ENCODE measurements at places on chromosomes 1 and 21.

- no peak for DNase-seq
Observed at GRCh38 chr1:54788459-54788858, 12.7 kb downstream of the TTC22 start.

DNA sequence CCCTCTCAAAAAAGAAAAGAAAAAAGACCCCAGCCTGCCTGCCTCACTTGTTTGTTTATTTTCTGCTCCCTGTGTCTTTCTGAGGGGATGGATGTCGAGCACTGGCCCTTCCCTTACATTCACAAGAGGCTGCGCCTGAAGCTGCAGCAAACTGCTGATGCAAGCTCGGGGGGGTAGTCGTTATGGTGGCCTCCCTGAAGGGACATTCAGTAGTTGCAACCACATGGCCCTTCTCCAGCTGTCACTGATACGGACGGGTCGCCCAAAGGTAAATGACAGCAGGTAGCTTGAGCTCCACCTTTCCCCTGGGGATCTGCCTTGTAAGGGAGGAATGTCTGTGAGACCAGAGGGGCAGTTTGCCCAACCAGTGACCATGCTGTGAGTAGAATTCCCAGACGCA, 17.7 kb downstream of the PLEKHM2 start:
- DNase-seq: no peak

GRCh38 chr1:97791251-97791650, 129.6 kb downstream of the DPYD start:
- no peak for DNase-seq

GRCh38 chr1:247079141-247079874, 697 bp upstream of the ZNF670 start:
- DNase-seq: peak; percentile 1

- DNase-seq: no peak
Observed at GRCh38 chr1:95731466-95731865, 497.5 kb downstream of the RWDD3 start.

DNA sequence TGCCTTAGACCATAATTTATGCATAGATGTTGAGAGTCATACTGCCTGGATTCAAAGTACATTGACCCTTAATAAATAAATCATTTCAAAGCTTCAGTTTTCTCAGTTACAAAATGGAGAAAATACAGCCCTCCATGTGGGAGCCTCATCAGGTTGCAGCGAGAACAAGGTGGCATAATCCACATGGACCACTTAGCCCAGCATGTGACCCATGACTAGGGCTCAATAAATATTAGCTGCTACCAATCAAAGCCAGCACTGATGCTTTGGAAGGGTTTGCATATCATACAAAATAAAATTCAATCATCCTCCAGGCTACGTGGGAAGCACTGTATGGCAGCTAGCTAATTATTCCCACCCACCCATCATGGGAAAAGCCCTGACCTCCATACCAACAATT, 33.5 kb upstream of the RGS7 start:
- no peak for DNase-seq

- no peak for DNase-seq
Observed at GRCh38 chr1:38923607-38924006, 18.0 kb downstream of the RHBDL2 start.

DNA sequence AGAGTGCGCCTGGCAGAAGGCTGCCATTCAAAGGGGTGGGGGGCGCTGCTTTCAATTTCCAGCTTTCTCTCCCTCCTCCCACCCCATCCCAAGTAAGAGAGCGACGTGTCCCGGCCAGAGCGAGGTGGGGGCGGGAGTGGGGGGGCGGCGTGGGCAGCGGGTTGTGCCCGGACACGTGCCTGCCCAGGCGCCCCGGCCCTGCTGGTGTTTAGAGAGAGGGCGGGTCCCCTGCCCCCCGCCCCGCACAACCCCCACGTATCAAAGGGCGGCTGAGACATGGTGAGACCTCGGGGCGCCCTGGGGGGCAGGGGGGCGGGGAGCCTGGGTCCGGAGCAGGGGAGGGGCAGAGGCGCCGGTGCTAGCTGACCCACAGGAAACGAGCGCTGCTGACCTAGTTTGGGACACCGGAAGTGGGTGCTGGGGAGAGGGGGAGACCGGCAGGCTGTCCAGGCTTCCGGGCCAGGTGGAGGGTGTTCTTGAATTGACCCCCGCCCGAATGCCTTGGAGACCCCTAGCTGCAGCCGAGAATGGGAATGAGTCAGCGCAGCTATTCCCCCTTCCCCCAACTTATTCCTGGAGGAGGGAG, 1.3 kb downstream of the ZBTB7B start:
- peak; percentile 55 for DNase-seq

GRCh38 chr1:204791453-204792353, 79.0 kb upstream of the NFASC start:
- DNase-seq: peak; percentile 63

DNA sequence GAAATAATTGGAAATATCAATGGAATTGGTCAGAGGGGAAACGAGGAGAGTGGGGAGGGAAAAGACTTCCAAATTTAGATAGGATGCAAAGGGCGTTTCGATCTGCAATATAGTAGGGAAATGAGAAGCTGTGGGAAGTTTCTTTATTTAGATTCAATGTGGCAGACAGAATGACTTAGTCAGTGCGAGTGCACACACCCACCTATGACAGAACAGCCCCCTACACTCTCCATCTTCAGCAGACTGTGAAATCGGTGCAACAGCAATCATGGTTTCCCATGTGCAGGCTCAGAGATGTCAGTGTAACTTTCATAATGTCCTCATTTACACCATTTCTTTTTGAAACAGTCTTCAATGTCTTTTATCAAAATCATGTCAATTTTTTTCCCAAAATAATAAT, 46.0 kb downstream of the DIP2A start:
- DNase-seq: no peak

DNA sequence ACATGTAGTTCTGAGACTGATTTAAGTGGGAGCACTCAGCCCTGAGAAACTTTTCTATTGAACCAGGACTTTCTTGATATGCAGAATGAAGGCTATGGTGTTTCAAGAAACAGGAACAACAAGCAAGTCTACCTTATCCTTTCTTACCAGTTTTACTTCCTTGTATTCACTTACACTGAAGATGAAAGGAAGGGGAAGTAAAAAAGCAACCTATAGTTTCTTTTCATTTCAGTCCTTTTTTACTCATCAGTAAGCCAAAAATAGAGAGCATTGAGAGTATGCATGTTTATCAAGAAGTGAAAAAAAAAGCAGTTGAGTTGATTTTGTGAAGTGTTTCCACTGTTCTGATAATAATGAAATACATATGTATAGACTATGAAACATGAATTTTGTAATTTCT, 1010.3 kb downstream of the AMY1C start:
- no peak for DNase-seq

- no peak for DNase-seq
Observed at GRCh38 chr1:165958306-165958705, 130.9 kb downstream of the UCK2 start.

GRCh38 chr1:12206792-12207424, 22.9 kb upstream of the VPS13D start:
- no peak for DNase-seq

GRCh38 chr1:4018466-4019146, 118.5 kb upstream of the C1orf174 start:
- peak; percentile 50 for DNase-seq

GRCh38 chr1:77347646-77348045, 65.8 kb downstream of the AK5 start:
- DNase-seq: no peak

- DNase-seq: no peak
Observed at GRCh38 chr1:207088161-207088560, 499 bp upstream of the C4BPB start.

DNA sequence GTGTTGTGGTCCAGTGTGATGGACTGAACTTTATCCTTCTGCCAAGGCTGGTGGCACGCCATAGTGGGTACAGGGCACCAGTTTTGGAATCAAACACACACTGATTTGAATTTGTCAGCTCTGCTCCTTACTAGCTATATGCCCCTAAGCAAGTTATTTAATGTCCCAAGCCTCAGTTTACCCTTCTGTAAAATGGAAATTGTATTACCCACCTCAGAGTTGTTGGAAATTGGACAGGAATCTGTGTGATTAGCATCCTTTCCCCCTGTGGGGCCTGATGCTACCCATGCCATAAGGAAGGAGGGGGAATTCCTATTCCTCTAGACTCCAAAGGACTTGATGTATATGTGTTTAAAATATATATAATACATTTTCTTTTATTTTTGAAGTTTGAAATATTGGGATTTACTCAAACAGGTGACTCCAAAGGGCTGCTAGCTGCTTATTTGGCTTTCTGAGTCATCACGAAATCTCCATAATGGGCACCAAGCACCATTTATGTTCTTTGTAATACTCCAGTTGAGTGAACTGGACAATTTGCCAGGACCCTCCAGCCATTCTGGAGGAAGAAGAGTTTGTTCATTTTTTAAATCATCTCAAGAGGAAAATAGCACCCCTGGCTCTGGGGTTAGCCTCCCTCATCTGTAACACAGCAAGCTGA, 224.5 kb upstream of the TMEM51 start:
- no peak for DNase-seq

DNA sequence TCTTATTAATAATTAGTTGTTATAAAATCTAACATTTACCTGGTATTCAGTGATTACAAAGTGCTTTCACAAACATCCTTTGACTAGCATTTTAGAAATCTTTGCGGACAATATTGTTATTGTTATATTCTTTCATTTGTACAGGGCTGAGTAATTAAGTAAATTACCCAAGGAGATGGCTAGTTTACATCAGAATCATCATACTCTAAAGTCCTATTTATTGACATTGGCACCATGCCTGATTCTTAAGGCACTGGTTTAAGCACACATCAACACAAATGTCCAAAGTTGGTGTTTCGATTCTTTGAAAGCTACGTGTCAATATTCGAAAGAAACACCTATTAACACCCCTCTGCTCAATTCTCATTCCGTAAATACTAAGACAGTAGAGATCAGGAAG, 424.6 kb upstream of the CHRM3 start:
- no peak for DNase-seq

All from tongue (tissue), 3 donors.